ENCODE measurements at places on chromosomes 2 and 18.

GRCh38 chr2:96115631-96116423 is 544 bp downstream of the ADRA2B start:
- DNase-seq = no peak

GRCh38 chr2:48417856-48418838 is 111.8 kb upstream of the STON1 start:
- DNase-seq = no peak

GRCh38 chr2:133633881-133634409 is 65.7 kb upstream of the NCKAP5 start:
- DNase-seq = no peak

- DNase-seq = no peak
These were observed 40.5 kb downstream of the SCN9A start for GRCh38 chr2:166335284-166335683.

GRCh38 chr2:148968301-148968700 is 70.2 kb upstream of the LYPD6B start:
- no peak for DNase-seq

- peak; percentile 9 for DNase-seq
These were observed 408.0 kb upstream of the RGPD4 start for GRCh38 chr2:107418708-107419107.

GRCh38 chr18:74595431-74595830 is 2.2 kb upstream of the ZNF407 start:
- DNase-seq = no peak

GRCh38 chr2:154457286-154457685 is 241.2 kb upstream of the KCNJ3 start:
- no peak for DNase-seq

GRCh38 chr18:75500545-75500944 is 73.0 kb upstream of the SMIM21 start:
- DNase-seq = no peak

- DNase-seq = peak; percentile 37
These were observed 286.2 kb upstream of the VRK2 start for GRCh38 chr2:57760381-57760801.

DNA sequence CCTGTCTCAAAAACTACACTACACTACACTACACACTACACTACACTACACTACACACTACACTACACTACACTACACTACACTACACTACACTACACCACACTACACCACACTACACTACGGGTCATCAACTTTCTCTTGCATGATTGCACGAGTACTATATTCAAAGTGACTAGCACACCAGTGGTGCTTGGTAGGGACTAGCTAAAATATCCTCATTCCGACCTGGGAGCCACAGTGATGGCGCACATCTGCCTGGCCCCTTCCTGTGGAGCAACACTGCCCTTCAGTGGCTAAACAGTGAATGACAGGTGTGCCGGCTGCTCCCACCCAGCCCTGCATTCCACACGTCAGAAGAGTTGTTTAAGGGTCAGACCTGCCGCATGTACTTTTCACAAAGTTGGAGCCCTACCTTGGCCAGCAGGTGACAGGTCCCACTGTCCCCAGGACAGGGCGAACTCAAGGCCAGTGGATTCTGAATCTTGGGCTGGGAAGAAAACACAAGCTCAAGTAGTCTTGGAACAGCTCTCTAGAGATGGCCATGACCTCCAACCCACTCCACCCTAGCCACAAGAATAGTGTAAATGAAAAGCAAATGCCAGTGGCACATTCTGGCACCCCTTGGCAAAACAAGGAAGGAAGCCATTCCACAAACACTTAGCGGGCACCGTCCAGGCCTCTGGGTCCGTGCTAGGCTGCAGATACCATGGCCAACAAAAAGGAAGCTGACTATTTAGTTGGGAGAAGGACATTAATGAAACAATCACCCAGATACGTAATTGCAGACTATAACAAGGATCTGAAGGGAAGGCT is 79.7 kb upstream of the MSH2 start:
- DNase-seq = peak; percentile 65

DNA sequence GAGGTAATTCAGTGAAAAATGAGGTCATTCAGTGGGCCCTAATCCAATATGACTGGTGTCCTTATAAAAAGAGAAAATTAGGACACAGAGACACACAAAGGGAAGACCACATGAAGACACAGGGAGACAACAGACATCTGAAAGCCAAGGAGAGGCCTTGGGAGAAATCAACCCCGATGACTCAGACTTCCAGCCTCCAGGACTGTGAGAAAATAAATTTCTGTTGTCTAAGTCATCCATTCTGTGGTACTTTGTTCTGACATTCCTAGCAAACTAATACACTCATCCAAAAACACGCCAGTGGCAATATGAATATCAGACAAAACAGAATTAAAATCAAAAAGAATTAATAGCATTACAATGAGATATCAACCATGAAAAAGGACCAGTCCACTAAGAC is 303.7 kb downstream of the SS18 start:
- DNase-seq = no peak

DNA sequence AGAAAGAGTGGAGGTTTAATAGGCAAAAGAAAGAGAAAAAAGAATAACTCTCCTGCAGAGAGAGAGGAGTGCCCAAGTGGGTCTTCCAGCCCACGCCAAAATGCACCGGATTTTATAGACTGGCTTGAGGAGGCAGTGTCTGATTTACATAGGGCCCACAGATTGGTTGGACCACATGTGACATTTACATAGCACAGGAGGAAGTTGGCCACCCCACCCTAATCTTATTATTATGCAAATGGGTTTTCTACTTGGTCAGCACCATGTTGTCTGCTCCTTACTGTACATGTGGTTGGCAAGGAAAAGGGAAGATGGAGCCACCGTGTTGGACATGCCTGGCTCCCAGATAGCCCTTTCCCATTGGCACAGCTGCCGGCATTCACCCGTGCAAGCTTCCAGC is 56.8 kb downstream of the SP110 start:
- DNase-seq = no peak

- peak; percentile 95 for DNase-seq
These were observed 1.1 kb upstream of the CDH2 start for GRCh38 chr18:28177828-28178635.

GRCh38 chr2:222952204-222952603 is 91.4 kb downstream of the ACSL3 start:
- DNase-seq = no peak

Data from spinal cord (tissue), 10 donors.